DMS79 (cell line): ENCODE measurements at places on chromosomes 3 and 15.

- no peak for DNase-seq
Measured at GRCh38 chr3:113270068-113270467, 58.7 kb downstream of the BOC start.

DNA sequence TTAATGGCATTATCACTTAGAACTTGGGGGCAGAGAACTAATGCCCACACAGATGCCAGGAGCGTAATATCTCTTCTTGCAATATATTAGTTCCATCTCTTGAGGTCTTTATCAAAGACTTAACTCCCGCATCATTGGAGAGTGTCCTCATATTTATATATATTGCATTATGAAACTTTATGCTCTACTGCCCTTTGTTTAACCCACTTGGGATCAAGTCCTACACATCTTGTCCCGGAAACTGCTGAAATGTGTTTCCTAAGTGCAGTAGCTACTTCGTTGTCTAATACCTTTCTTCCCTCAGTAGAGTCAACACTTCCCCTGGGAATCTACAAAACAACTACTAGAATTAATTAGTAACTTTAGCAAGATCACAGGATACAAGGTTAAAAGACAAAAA is 1029.2 kb downstream of the OTOL1 start:
- DNase-seq, result no peak

DNA sequence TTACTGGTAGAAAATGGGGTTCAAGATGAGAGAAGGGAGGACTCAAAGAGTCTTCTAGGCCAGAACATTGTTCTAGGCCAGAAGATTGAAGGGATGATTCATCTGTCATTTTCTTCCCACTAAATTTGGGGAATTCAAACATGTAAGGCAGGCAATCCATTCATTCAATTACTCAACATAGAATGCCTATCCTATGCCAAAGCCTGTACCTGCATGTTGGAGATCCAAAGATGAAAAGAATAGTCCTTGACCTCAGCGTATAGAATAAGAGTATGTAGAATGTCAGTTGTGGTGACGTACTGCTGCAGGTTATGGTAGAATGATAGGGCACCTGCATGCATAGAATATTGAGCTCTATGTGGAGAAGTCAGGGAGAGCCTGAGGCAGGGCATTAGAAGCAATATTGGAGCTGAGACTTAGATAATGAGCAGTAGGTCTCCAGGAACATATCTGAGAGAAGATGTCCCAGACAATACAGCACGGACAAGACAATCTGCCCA is 49.7 kb downstream of the STAC start:
- no peak for DNase-seq

GRCh38 chr3:122063908-122064307 is 8.7 kb downstream of the CD86 start:
- DNase-seq, result no peak

DNA sequence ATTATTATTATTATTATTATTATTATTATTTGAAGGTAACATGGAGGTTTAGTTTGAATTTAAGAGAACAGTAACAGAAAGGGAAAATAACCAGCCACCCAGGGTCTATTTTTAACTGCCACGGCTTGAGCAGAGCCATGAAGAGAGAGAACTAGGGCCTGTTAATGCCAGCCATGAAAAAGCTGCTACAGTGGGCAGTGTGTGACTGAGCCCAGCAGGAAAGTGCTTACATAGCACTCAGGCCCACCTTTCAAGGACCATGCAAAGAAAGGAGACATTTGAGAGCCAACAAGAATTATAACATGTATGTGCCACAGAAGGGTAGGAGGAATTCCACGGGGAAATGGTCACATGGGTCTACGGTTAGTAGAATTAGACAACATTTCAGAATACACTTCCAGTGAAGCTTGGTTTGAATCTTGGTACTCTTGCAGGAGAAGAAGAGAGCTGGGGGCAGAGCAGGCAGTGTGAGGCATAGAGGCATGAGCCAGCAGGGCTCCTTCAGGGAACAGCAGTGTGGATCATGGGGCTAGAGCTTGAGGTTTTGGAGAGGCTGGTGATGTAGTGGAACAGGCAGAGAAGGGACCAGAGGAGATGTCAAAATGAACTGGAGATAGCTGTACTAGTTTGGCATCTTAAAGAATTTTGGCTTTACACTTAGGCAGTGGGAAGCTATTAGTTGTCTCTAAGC is 140.7 kb downstream of the CMSS1 start:
- DNase-seq, result no peak

GRCh38 chr15:43922021-43922420 is 95.2 kb downstream of the WDR76 start:
- DNase-seq, result no peak

DNA sequence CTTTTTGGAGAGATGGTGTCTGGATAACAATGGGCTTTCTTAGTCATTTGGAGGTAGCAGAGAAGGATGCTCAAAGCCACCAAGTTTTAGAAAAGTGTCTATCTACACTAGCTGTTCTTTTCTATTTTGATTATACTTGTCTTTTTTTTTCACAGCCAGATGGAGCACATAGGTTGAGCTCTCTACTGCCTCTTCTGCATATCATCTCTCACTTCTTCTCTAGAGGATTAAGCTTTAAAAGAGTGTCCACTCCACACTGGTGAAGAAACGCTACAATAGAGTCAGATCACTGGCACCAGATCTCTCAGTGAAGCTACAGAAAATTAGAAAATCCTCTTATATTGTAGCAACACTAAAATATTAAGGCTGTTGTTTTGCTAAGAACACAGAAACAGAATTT is 145.3 kb upstream of the MBNL1 start:
- no peak for DNase-seq

DNA sequence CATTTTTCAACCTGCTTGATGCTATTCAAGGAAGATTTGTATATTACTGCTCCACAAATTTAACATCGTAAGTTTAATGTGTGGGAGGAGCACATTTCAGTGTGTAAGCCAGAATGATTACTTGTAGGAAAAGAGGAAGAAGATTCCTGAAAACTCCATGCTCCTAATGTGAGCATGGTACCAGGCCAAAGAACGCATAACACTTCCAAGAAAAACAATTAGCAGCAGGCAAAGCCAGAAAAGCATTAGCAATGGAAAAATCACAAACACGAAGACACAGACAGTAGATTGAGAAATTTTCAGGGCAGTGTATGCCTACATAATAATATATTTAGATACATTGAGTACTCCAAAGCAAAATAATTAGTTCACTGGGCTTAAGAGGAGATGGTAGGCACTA is 96.6 kb upstream of the CBLB start:
- no peak for DNase-seq

GRCh38 chr3:134901461-134901860 is 106.4 kb downstream of the EPHB1 start:
- no peak for DNase-seq

- no peak for DNase-seq
Measured at GRCh38 chr15:31275331-31276262, 51.0 kb upstream of the KLF13 start.

- DNase-seq, result no peak
Measured at GRCh38 chr15:96732704-96733103, 402.2 kb downstream of the NR2F2 start.

DNA sequence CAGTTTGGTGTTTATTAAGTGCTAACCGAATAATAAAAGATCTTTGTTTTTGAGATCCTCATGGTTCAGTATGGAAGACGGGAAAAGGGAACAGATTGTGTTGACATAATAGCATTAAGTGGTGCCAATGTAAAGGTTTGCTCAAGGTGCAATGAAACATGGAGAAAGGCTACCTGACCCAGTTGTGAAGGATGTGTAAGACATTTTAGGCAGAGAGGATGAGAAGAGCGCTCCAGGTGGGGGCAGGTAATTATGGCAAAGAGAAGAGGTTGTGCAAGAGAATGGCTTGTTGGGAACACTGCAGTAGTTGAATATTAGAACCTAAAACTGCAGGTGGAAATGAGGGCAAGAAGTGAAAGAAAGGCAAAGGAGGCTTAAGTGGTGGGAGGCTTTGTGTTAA is 140.8 kb downstream of the DIPK2A start:
- no peak for DNase-seq

DNA sequence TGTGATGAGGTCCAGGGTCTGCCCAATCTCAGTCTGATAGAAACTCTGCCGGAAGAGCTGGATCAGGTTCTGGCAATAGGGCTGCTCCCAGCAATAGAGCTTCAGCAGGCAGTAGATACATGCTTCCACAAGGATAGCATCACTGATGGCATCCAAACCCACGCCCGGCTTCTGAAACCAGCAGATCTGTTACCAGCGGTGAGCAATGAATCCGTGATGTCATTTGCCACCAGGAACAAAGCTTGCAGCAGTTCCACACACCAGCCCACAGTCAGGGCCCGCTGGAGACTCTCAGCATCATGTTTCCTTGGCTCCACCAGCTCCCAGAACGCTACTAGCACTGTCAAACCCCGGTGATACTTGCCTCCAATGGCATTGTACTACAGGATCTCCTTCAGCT is 19.3 kb upstream of the TTBK2 start:
- no peak for DNase-seq

GRCh38 chr15:85398822-85399221 is 18.4 kb downstream of the AKAP13 start:
- no peak for DNase-seq

GRCh38 chr3:52779011-52779836 is 1.8 kb downstream of the ITIH1 start:
- no peak for DNase-seq

GRCh38 chr15:42711746-42712145 is 25.2 kb downstream of the CDAN1 start:
- DNase-seq, result no peak

- no peak for DNase-seq
Measured at GRCh38 chr15:33292717-33293307, 18.0 kb upstream of the RYR3 start.

GRCh38 chr3:19199131-19199530 is 50.8 kb downstream of the KCNH8 start:
- DNase-seq, result no peak
